Right lobe of liver (tissue), 6 donors: ENCODE measurements at places on chromosomes 13 and 19. TPM values are rescaled to one million over a fixed set of nuclear protein-coding genes. Genes with fewer than 3 reads are reported as not detected.

Gene FAAP24
- total RNA-seq, result 1.7 TPM

Gene ZNF845
- 0.86 TPM for total RNA-seq

Gene SHC2
- total RNA-seq, result 69.9 TPM

Gene CLEC17A
- not detected for total RNA-seq

DNA sequence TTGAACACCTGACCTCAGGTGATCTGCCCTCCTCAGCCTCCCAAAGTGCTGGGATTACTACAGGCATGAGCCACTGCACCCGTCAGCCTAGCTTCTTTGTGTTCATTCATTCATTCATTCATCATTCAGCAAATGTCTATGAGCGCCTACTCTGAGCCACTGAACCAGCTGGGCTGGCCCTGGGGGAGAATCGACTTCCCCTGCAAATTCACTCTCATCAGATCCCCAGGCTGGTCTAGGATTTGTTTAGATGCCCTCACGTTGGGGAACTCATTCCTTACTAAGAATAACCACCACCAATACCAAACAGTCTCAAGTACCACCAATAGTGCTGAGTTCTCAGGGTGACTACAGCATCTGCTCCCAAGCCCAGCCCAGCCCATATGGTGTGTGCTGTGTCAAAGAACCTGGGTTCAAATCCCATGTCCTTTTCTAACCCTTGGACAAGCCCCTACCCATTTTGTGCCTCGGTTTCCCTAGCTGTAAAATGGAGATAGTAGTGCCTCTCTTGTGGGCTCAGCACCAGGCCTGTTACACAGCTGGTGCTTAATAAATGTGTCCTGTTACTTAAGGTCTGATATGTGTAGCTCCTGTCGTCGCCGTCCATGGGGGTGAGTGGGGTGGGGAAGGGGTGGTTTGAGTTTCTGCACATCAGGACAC, 16.8 kb downstream of the NRTN start:
- H3K4me1 ChIP-seq, result no peaks in the 10 kb centered on the region
- H3K27ac ChIP-seq, result no peak overlapping the region
- DNase-seq, result no peak
- no peaks in the 10 kb centered on the region for H3K27me3 ChIP-seq
- no peak overlapping the region for H3K4me3 ChIP-seq

DNA sequence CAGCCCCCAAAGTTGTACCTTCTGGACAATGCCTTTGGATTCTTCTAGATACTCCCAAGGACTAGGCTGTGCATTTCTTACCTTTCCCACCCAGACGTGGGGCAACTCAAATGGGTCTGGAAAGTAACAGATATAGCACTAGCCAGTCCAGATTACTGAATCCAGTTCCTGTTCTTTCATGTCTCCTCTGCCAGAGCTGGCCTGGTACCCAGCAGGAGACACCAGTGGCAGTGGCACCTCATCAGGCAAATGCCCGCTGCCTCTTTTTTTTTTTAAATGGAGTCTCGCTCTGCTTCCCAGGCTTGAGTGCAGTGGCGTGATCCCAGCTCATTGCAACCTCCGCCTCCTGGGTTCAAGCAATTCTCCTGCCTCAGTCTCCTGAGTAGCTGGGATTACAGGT, 43.2 kb downstream of the N4BP2L2 start:
- H3K4me1 ChIP-seq, result no peaks in the 10 kb centered on the region
- no peak for DNase-seq
- H3K36me3 ChIP-seq, result no peaks in the 10 kb centered on the region
- H3K27me3 ChIP-seq, result no peaks in the 10 kb centered on the region
- H3K27ac ChIP-seq, result no peak overlapping the region

DNA sequence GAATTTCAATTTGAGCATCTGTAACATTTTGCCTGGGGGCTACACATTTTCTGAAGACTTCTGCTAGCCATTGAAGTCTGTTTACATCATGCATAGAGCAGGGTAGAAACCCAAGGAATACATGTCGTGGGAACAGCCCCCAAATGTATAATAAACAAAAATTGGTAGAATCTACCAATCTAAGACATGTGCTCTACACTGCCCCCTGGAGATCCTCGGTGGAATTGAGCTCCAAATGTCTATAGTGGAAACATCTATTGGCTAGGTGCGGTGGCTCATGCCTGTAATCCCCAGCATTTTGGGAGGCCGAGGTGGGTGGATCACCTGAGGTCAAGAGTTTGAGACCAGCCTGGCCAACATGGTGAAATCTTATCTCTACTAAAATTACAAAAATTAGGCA, 57.3 kb downstream of the MBD3L2B start:
- H3K27me3 ChIP-seq, result no peaks in the 10 kb centered on the region
- DNase-seq, result no peak
- no peaks in the 10 kb centered on the region for H3K4me1 ChIP-seq
- H3K27ac ChIP-seq, result no peak overlapping the region
- H3K4me3 ChIP-seq, result no peak overlapping the region

GRCh38 chr13:31903111-31903815, 128.3 kb upstream of the FRY start:
- no peak overlapping the region for H3K27ac ChIP-seq
- H3K27me3 ChIP-seq, result no peaks in the 10 kb centered on the region
- H3K4me3 ChIP-seq, result no peak overlapping the region
- H3K36me3 ChIP-seq, result no peaks in the 10 kb centered on the region
- DNase-seq, result no peak

DNA sequence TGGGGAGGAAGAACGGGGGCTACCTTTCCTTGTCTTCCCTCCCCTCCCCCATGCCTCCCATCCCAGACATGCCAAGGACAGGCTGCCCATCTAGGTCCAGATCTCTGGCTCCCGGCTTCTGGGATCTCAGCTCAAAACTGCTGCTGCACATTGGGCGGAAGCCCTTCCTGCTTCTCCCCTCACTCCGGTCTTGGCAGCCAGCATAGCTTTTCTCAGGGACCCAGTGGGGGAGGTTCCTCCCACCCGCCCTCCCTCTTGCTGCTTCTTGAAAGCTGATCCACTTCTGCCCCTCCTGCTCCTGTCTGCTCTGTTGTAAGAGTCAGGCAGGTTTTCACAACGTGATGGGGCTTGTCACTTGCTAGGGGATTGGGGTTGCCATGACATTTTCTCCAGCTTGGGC, 21.7 kb upstream of the RNF17 start:
- no peaks in the 10 kb centered on the region for H3K36me3 ChIP-seq
- H3K4me3 ChIP-seq, result no peak overlapping the region
- peaks cover 7% of the 10 kb centered on the region for H3K4me1 ChIP-seq
- DNase-seq, result no peak
- H3K27me3 ChIP-seq, result no peaks in the 10 kb centered on the region

- no peaks in the 10 kb centered on the region for H3K4me1 ChIP-seq
- H3K27ac ChIP-seq, result no peak overlapping the region
- H3K4me3 ChIP-seq, result no peak overlapping the region
Observed at GRCh38 chr19:16885166-16885565, 3.6 kb upstream of the F2RL3 start.

DNA sequence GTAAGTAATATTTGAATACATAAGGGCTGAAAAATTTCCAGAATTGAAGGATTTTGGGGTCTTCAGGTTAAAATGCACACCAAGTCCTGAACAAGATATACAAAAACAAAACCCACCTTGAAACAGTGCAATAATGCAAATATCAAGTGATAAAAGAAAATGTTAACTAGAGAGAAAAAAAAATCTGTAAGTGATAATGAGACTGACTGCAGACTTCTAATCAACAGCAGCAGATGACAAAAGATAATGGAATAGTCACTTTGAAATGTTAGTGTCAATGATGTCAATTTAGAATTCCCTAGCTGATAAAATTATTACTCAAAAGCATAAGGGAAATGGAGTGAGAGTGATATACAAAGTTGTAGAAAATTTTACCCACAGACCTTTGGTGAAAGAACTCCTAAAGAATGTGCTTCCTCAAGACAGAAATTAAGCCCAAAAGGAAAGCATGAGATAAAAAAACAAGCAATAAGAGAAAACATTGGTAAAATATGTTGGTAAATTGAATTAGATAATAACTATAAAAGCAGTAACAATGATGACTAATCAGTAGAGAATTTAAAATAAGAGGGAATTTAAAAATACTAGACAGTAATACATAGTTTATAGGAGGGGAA, 12.4 kb upstream of the DGKH start:
- no peaks in the 10 kb centered on the region for H3K4me1 ChIP-seq
- H3K36me3 ChIP-seq, result no peaks in the 10 kb centered on the region
- H3K27me3 ChIP-seq, result no peaks in the 10 kb centered on the region
- H3K27ac ChIP-seq, result no peak overlapping the region

GRCh38 chr19:7109678-7110289, 40.3 kb downstream of the ZNF557 start:
- H3K36me3 ChIP-seq, result no peaks in the 10 kb centered on the region
- H3K4me1 ChIP-seq, result no peaks in the 10 kb centered on the region
- no peak for DNase-seq

GRCh38 chr19:18626906-18627305, 9.9 kb upstream of the KLHL26 start:
- H3K4me3 ChIP-seq, result no peak overlapping the region
- no peaks in the 10 kb centered on the region for H3K36me3 ChIP-seq
- no peak overlapping the region for H3K27ac ChIP-seq
- H3K4me1 ChIP-seq, result no peaks in the 10 kb centered on the region
- DNase-seq, result no peak

DNA sequence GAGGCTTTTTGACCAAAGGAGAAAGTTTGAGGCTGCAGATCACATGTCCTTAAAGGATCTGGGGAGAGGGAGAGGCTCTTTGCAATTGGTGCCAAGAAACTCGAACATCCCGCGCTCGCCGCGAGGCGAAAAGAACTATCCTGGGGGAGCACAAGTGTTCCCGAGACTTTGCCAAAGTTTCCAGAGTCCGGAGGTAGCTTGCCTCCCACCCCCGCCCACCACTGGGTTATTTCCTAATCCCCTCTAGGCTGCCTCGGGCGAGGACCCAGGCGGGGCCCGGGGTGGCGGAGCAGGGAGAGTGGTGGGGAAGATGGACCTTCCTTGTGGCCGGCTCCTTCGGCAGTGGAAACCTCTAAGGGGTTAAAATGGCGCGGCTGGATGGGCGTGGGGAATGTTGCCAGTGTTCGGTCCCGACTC, 114.5 kb downstream of the KCNRG start:
- H3K36me3 ChIP-seq, result no peaks in the 10 kb centered on the region
- no peaks in the 10 kb centered on the region for H3K4me1 ChIP-seq
- no peak for DNase-seq
- H3K27me3 ChIP-seq, result peaks cover 5% of the 10 kb centered on the region
- H3K27ac ChIP-seq, result no peak overlapping the region
- no peak overlapping the region for H3K4me3 ChIP-seq

DNA sequence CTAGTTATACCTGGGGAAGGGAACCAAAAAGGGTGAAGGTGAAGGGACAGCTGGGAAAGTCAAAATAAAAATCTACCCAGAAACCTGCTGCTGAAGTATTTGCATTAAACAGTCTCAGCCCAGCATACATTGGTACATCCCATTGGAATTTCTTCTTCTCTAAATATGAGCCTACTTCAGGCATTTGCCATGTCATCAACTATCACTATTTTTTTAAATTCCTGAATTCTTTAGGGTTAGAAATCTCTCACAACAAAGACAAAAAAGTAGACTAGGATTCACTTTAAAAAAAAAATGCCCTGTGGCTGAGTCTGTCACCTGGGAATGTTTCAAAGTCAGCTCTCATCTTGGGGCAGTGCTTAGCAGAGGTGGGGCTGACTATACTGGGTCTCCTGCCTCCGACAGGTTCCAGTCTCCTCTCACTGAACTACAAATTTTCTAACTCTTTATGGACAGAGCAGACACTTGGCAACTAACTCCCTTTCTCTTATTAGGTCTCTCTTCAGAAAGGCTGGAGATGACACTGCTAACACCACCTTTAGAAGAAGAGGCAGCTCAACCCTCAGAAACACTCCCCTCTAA, 141.2 kb downstream of the LHFPL6 start:
- H3K27me3 ChIP-seq, result no peaks in the 10 kb centered on the region
- H3K4me1 ChIP-seq, result no peaks in the 10 kb centered on the region
- no peaks in the 10 kb centered on the region for H3K36me3 ChIP-seq

DNA sequence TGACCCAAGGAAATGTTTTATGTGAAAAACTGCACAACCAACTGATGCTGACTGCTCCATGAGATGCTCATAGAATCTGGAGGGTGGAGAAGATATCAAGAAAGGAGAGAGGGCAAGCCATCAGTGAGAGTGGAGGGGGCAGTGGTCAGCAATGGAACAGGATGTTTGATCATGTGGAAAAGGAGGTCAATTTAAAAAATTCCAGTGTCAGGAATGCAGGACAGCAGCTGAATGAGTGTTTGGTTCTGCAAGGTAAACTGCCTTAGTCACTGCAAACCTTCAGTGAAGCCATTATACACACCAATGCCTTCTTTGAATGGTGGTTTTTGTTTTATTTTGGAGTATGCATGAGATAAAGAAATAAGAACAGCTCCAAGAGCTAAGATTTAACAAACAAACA, 121.5 kb downstream of the FGF14 start:
- no peaks in the 10 kb centered on the region for H3K27me3 ChIP-seq
- no peak for DNase-seq
- H3K4me1 ChIP-seq, result no peaks in the 10 kb centered on the region
- no peak overlapping the region for H3K4me3 ChIP-seq
- no peak overlapping the region for H3K27ac ChIP-seq
- H3K36me3 ChIP-seq, result no peaks in the 10 kb centered on the region

DNA sequence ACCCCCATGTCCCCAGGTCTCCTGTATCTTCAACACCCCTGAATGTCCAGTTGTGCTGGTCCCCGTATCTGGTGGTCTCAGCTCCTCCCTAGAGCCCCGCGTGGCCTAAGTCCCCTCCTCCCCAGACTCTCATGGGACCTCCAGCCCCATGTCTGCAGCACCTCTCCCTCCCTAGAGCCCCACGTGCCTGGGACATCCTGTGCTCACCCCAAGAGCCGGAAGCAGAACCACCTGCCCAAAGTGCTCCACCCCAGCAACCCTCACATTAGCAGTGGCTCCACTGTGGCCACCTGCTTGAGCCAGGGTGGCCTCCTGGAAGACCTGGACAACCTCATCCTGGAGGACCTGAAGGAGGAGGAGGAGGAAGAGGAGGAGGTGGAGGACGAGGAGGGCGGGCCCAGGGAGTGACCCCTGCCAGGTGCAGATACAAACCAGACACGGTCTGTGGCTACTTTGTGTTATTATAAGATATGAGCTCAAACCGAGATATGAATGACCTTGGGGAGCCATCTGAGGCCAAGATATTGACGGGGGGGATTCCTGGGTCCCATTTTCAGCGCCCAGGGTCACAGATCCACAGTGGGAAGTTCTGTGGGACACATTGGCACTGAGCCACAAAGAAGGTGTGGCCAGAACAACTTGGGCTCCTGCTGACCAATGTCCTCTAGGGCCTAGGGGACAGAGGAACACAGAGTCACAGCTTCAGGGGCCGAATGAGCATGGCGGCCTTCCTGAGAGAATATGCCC, 6.0 kb downstream of the SHFL start:
- no peak overlapping the region for H3K4me3 ChIP-seq
- no peaks in the 10 kb centered on the region for H3K27me3 ChIP-seq
- no peak for DNase-seq
- no peak overlapping the region for H3K27ac ChIP-seq
- peaks cover 35% of the 10 kb centered on the region for H3K4me1 ChIP-seq
- H3K36me3 ChIP-seq, result peaks cover 24% of the 10 kb centered on the region

GRCh38 chr19:11014403-11014911, 53.6 kb downstream of the SMARCA4 start:
- H3K4me3 ChIP-seq, result no peak overlapping the region
- no peak for DNase-seq
- no peaks in the 10 kb centered on the region for H3K27me3 ChIP-seq
- H3K27ac ChIP-seq, result no peak overlapping the region
- H3K4me1 ChIP-seq, result no peaks in the 10 kb centered on the region
